ENCODE measurements at places on chromosomes 6 and 20.

- DNase-seq: no peak
Measured at GRCh38 chr6:45112711-45113110, 215.4 kb upstream of the RUNX2 start.

GRCh38 chr20:41586772-41587171 lies 31.4 kb downstream of the CHD6 start:
- DNase-seq: no peak

- DNase-seq: no peak
Measured at GRCh38 chr6:54320871-54321270, 12.6 kb downstream of the TINAG start.

- DNase-seq: no peak
Measured at GRCh38 chr6:17628873-17629272, 28.8 kb downstream of the FAM8A1 start.

DNA sequence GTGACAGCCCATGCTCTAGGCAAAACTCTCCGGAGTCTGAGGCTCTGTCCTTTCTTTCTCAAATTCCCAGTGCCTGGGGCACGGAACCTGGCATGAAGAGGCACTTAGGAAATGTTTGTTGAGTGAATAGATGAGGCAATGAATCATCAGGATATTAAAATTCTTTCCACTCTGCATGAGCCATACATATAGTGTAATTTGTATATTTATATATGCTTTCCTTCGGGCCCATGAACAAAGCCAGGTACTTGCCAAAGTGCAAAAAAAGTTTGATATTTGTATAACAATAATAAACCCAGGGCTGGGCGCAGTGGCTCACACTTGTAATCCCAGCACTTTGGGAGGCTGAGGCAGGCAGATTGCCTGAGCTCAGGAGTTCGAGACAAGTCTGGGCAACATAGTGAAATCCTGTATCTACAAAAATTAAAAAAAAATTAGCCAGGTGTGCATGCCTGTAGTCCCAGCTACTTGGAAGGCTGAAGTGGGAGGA lies 212.3 kb upstream of the ZNF217 start:
- no peak for DNase-seq

DNA sequence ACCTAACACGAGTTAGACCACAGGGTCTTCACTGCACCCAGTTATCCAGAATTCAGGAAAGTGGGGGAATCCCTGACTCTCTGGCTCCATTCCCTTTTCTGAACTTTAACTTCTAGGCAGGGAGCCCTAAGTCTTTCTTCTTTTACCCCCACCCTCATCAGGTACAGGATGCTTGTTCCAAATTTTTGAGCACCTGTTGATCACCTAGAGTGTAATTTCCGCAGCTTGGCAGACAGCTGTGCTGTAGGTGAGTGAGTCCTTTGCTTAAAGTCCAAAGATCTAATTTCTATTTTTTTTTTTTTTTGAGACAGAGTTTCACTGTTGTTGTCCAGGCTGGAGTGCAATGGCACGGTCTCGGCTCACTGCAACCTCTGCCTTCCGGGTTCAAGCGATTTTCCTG lies 89.5 kb upstream of the AKIRIN2 start:
- DNase-seq: no peak

DNA sequence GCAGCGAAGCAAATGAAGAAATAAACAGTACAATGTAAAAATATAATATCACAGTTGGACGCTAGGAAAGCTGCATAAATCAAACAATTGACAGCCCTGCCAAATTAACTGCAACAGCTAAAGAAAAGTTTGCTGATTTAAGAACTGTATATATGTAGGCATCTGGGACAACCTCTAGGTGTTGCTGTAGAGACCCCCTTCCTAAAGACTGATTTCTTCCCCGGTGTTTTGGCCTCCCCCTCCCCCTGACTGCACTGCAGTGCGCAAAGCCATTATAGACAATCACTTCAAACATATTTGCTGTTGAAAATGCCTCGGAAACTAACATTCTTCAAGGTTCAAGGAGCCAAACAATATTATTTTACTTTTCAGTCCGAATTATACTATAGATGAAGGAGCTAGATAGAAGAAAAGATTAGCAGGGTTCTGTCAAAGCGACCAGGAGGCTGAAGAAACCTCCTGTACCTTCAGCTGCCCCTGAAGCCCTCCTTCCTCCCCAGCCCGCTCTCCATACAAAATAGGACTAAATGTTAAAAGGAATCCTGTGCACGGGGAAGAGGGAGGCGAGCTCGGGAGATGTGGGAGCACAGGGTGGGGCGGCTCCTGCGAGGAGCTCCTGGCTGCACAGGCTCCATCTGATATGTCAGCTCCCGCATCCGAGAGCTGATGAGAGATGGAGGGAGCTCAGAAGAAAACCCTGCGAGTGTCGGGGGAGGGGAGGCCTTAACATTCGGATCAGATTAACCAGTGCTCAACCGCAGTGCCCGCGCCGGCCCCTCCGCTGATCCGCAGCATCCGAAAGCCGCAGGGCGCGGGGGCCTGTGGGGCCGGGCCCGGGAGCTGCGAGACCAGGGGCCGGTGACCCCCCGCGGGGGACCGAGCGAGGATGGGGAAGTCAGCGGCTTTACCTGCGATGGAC lies 822 bp downstream of the ELOVL4 start:
- DNase-seq: peak; percentile 21

DNA sequence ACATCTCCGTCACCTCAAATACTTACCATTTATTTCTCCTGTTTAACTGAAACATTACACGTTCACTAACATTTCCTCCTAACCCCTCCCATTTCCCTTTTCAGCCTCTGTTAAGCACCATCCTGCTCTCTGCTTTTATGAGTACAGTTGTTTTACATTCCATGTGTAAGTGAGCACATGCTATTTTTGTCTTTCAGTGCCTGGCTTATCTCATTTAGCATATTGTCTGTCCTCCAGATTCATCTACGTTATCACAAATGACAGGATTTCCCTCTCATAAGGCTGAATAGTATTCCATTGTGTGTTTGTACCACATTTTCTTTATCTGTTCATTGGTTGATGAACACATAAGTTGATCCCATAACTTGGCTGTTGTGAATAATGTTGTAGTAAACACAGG lies 22.7 kb downstream of the TAF11 start:
- DNase-seq: no peak

DNA sequence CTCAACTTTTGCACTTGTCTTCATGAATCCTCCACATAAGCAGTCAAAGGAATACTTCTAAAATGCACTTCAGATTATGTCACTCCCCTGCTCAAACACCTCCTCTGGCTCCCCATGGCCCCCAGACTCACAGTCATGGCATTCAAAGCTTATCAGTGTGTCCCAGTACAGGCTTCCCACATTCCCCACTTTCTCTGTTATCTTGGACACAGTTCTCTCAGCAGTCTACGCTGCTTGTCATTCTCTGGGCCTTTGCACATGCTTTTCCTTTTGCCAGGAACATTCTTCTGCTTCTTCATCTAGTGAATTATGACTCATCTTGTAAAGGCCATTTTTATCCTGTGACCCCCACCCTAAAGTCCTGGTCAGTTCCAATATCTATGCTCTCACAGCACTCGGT lies 31.8 kb downstream of the SLC13A3 start:
- no peak for DNase-seq

- DNase-seq: no peak
Measured at GRCh38 chr6:163793011-163793983, 378.8 kb downstream of the QKI start.

DNA sequence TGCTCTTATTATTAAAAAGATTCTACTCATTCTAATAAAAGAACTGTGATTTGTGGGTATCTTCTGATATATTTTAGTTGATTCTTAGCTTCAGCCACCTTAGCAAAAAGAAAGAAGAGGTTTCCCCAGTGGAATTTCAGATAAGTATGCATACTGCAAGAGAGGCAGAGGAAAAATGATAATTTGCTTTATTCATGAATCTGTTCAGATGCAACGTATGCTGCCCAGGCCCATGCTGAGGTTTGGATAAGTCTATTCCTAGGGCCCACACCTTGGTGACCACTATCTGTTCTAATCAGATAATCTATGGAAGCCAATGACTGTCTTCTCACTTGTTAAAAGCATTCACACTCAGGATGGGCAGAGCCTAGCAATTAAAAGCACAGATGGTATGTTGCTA lies 194.0 kb downstream of the HIVEP2 start:
- DNase-seq: no peak

DNA sequence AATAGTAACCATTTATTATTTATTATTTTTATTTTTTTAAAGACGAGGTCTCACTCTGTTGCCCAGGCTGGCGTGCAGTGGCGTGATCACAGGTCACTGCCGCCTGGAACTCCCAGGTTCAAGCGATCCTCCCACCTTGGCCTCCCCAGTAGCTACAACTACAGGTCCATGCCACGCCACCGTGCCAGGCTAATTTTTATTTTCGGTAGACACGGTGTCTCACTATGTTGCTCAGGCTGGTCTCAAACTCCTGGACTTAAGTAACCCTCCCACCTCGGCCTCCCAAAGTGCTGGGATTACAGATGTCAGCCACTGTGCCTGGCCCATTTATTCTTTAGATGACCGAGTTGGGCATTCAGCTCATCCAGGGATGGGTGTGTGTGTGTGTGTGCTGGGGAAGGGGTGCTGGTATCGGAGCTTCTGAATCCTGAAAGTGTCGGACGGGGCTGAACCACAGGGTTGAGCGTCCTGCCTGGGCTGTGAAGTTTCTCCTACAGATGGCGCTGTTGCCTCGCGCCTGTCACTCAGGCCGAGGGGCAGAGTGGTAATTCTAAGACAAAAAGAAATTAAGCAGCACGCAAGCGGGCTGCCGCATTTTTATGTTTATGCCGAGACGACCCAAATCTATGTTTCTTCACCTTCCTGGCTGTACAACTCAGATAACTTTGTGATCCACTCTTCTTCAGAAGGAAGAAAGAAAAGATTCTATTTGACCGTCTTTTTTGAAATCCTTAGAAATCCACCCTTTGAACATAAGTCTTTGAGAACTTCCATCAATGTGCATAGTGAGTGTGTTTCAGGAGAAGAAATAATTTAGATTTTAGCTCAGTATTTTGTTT lies 252.8 kb downstream of the CDH26 start:
- DNase-seq: peak; percentile 78

DNA sequence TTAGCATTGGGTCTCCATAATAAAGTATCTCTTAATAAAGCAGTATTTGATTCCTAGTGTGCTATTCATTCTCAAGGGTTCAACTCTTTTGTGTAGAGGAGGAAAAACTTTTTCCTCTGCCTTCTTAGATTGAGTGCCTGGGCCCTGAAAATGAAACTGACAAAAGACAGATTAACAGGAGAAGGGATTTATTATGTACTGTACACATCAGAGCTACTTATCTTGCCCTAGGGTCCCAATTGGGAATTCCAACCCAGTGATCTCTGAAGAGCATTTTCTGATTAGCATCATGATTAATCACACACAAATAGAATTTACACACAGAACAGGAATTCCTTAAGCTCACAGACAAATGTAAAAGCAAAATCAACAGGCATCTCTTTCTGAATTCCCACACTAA lies 128.9 kb downstream of the CD164 start:
- DNase-seq: no peak

DNA sequence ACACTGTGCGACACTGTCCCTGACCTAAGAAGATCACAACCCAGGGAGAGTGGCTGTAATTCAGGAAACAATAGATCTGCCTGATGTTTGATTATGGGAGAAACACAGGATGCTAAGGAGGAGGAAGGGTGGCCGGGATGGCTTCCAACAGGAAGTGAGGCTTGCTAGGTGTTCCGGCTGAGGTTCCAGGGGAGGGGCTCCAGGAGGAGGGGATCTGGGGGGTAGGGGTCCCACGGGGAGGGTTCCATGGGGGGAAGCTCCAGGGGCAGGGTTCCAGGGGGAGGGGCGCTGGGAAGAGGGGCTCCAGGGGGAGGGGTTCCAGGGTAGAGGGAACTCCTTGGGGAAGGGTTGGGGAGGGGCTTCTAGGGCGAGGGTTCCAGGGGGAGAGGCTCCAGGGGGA lies 48.6 kb downstream of the DAAM2 start:
- no peak for DNase-seq

GRCh38 chr6:50978380-50979170 lies 159.9 kb downstream of the TFAP2B start:
- no peak for DNase-seq

GRCh38 chr6:161409353-161409752 lies 135.5 kb upstream of the AGPAT4 start:
- DNase-seq: no peak

DNA sequence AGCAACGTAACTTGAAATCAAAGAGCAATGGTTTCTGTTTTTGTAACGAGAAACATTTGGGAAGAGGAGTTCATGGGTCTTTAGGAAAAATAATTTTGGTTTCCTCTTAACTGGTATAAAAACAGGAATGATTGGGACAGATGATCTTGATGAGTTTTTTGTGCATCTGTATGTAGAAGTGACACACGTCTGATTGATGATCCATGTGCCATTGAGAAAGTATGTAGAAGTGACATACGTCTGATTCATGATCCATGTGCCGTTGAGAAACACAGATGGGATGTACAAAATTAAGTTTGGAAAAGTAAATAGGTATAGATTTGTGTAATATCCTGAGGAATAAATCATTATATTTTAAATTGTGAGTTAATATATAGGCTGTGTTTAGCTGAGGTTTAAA lies 2.1 kb downstream of the KIAA1586 start:
- no peak for DNase-seq

DNA sequence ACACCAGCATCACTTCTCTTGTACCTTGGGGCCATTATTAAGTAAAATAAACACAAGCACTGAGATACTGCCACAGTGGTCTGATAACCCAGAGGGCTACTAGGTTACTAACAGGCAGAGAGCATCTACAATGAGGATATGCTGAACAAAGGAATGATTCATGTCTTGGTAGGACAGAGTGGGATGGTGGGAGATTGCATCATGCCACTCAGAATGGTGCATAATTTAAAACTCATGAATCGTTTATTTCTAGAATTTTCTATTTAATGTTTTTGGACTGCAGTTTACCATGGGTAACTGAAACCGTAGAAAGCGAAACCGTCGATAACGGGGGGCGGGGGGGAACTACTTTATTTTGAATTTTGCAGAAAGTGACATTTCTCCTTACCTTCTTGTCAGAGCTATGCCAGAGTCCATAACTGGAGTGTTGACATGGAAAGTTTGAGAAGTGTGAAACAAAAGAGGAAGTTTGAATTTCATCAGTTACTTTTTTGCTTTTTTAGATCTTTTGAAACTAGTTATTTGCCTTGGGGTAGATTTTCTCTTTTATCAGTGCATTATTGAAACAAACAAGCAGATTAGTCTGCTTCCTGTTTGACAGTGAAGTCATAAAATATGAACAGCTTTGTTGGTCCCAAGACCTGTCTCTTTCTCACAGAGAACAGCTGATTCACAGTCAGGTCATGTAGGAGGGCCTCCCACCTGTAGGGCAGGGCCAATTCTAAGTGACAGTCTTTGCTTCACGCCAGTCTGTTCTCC lies 124.9 kb downstream of the KLHL32 start:
- DNase-seq: peak; percentile 39

- no peak for DNase-seq
Measured at GRCh38 chr6:112469306-112469705, 122.2 kb downstream of the RFPL4B start.

GRCh38 chr6:168131464-168132415 lies 52.7 kb upstream of the FRMD1 start:
- DNase-seq: no peak

All from activated CD4-positive, alpha-beta T cell treated with anti-CD3 and anti-CD28 coated beads for 48 hours (primary cell).